ENCODE measurements at places on chromosomes 7 and 10.

- no peak for DNase-seq
Observed at GRCh38 chr10:11023009-11023953, 5.6 kb downstream of the CELF2 start.

DNA sequence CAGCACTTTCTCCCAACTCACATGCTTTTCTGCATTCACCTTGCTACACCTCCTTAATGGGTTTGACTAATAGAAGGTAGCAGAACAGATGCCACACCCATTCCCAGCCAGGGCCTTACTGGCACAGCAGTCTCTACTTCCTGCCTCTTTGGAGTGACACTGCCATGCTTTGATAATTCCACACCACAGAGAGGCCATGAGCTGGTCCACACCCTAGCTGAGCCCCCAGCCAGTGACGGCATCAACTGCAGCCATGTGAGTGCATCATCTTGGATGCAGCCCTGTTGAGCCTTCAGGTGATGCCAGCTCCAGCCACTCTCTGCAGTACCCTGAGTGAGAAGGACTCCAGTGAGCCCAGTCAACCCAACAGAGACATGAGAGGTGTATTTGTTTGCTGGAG is 27.5 kb upstream of the EZH2 start:
- DNase-seq, result no peak

DNA sequence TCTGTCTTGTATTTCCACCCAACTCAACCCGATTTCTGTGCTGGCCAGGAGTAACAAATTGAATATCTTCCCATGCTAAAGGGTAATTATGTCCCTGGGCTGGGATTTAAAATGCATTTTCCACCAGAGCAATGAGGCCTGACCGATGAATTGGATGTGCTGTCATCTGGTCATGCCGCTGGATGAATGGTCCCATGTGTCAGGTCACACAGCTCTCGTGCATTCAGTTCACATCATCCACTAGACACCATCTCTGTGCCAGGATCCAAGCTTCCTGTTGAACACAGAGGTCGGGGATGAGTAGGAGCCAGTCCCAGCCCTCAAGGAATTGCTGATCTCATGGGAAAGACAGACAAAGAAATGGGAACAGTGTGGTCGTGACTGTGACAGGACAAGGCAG is 200.8 kb downstream of the ADRA2A start:
- DNase-seq, result no peak

- no peak for DNase-seq
Observed at GRCh38 chr7:99108613-99109012, 35.3 kb downstream of the SMURF1 start.

All from renal cortex interstitium (tissue), 15 donors.